ENCODE measurements at places on chromosomes 7 and 10.

DNA sequence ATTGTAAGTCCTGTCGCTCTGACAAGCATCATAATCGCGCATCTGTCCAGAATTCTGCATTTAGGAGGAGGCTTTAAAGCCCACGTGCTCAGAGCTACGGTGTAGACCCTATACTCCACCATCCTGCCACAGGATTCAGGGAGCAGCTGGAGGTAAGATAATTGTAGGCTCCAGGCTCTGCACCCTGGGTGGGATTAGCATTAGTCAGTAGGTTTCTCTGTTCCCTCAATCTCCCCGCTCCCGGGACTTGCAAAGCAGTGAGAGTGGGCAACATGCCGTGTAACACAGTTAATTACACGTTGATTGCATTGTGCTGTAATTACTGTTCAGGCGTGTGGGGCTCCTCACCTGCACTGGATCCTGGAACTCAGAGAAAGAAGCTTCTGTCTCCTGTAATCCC, 89.3 kb upstream of the CUX1 start:
- no peak for DNase-seq

DNA sequence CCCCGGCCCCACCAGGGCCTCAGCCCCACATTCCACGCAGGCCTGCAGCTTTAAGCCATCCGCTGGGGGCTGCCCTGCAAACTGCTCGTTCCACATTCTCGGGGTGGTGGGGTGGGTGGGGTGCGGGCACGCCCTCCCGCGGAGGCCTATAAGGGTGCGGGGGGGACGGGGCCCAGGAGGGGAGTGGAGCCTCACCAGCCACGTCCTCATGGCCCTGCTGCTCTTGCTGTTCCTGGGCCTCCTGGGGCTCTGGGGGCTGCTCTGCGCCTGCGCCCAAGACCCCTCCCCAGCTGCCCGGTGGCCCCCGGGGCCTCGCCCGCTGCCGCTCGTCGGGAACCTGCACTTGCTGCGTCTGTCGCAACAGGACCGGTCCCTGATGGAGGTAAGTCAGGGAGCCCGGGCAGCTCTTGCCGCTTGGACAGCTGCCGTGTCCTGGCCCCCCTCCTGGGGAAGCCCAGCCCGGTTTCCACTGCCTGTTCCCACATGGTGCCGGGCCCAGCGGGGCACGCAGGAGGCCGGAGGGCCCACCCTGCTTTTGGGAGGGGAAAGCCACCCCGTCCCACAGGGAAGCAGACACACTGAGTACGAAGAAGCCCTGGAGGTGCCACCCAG, at the start of gene CYP2W1:
TSS of gene CYP2W1 (plus strand) at position 178 of the 612 bp plus-strand sequence. CDS start at position 209, 31 bp downstream.
- no peak for DNase-seq

DNA sequence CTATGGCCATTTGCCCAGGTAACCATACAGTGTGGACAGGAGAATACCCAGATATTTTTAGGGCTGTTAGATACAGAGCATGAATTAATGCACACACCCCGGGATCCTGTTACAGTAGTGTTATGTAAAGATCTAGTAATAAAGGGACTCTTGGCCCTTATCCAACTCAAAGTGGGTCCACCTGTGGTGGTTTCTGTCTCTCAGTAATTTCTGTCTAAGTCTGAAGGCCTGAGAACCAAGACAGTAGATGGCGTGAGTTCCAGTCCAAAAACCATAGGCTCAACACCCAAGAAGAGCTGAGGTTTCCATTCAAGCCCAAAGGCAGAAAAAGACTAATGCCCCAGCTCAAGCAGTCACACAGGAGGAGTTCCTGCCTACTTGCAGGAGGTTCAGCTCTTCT, 277.7 kb downstream of the ZEB1 start:
- no peak for DNase-seq

DNA sequence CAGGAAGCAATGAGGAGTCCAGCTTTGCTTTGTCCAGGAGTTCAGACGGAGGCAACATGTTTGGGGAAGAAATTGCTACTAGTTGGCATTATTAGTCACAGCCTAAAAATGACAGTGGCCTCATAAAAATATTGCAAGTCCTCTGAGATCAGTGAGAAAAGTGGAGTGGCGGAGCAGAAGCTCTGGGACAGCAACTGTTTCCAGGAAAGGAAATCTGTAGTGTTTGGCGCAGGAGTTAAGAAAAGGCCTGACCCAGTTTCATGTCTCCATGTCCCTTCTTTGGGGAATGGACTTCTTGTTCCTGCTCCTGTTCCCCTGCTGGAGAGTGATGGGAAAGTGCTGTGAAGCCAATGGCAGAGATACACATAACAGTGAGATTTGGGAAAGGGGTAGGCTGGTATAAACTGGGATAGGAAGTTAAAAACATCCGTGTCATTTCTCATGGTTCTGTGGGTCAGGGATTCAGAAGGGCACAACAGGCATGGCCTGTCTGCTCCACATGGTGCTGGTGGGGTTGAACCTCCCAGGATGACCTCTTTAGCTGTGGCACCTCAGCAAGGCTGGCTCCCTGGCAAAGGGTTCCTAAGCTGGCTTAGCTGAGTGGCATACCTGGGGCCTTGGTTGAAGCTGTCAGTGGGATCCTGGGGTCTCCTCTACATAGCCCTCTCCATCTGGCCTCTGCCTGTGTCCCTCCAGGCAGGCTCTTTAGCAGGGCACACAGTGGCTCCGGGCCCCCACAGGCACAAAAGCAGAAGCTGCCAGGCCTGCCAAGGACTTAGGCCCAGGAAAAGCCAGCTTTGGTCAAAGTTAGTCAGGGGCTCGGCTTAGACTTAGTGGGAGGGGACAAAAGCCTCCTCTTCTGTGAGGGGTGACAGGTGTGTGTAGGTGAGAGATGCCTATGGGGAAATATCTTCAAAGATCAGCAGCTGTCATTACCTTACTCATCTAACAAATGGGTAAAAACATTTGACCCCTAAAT, 77.7 kb downstream of the WDFY4 start:
- DNase-seq: no peak

GRCh38 chr7:119943942-119944600, 328.9 kb upstream of the KCND2 start:
- no peak for DNase-seq

DNA sequence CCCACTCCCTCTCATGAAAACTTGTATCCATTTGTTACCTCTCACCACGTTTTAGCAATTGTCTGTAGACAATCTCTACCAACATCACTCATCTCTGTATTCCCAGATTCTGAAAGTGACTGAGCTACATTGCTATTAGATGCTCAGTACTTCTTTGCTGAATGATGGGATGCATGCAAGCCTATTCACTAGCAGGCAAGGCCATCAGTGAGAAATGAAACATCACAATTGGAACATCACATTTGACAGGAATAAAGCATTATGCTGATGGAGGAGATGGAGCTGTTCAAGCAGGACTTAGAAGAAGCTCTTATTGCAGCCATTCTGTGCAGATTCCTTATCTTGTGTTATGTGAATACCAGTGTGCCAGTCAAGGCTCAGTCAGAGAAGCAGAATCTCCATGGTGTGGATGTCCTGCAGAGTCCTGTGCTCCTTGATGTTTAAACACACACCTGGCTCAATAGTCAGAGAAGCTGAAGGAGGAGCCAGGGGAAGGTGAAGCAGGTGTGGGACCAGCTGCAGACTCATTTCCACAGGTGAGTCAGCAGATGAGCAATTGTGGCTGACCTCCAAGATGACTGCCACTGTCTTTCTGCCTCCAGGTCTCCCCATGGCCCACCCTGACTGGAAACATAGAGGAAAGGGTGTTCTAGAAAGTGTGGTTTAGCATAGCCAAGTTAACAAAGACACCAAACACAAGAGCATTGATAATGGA, 965.5 kb downstream of the GRID1 start:
- no peak for DNase-seq

GRCh38 chr7:30091987-30092386, 42.8 kb upstream of the MTURN start:
- no peak for DNase-seq

DNA sequence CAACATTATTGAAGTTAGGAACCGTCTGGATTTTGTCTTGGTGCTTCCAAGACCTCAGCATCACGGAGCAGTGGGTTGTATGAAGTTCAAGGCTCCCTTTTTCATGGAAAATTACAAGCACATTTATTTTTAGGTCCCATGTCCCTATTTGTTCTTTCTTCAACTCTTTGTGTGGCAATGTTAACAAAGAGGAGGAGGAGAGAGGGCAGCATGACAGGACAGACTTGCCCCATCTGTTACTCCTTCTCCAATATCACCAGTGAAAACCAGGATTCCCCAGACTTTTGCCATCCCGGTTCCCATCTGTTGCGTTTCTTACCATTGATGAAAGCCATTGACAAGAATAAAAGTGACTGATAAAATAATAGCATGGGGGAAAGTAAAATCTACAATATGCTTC, 28.6 kb downstream of the EEPD1 start:
- DNase-seq: no peak

GRCh38 chr7:30771880-30772425, 736 bp downstream of the MINDY4 start:
- DNase-seq: no peak

DNA sequence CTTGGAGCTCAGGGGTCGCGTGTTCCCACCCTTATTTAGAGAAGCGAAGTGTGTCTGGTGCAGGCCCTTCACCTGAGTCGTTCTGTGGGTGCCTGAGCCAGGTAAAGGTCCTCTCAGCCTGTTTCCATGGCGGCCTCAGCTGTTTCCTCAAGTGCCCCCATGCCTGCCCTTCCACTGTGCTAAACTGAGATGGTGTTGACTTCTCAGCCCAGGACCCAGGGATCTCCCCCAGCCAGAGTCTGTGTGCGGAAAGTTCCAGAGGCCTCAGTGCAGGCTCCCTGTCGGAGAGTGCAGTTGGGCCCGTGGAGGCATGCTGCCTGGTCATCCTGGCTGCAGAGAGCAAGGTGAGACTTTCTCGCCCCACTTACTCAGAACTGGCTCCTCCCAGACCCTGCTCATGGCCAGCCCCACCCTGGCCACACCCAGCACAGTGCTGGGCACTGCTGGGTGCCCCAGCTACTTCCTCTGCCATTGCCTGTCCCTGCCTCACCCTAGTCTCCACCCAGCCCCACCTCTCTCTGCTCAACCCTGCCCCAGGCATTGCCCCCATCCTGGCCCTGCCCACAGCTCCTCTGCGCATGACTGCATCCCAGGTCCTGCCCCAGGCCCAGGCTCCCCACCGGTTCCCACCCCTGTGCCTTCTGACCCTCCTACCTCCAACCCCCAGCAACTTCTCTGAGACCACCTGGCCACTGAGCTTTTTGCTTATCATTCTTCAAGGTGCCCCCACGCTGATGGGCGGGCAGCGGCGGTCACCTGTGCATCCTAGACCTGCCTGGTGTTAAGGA, 20.3 kb downstream of the NACAD start:
- DNase-seq: no peak

- DNase-seq: no peak
Observed at GRCh38 chr7:139656387-139656786, 121.4 kb downstream of the HIPK2 start.

- DNase-seq: no peak
Observed at GRCh38 chr10:112957640-112958092, 7.6 kb downstream of the TCF7L2 start.

GRCh38 chr10:30422151-30422695, 11.8 kb upstream of the MAP3K8 start:
- DNase-seq: no peak

DNA sequence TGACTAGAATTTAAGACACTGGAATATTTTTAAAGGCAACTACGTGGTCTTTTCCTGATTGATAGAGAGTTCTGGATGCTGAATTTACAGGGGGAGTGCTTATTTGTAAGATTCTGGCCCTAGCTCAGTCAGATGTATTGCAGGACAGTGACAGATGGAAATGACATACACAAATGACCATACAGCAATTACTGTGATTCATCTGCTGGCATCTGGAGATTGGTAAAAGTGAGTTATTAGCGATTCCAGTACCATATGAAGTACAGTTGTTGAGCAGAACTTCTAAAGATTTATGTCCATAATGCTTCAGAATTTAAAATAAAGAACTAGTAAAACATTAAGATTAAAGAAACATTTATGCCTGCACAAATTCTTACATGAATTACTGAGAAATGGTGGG, 243.2 kb downstream of the CRPPA start:
- DNase-seq: no peak

DNA sequence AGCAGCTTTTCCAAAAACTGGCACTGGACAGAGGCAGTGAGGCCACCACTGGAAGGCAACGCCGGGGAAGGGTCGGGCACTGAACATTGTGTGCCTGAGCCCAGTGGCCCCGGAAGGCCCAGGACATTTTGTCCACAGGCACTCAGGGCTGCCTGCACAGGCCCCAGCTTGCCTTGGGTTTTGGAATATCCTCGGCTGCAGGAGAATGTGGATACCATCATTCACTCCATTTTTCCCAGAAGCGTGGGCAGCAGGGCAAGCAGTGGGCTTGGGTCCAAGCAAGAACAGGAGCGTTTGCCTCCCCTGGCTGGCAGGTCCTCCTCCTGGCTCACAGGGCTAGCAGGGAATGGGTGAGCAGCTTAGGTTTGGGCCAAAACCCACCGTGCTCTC, 147.4 kb downstream of the EBF3 start:
- DNase-seq: no peak

DNA sequence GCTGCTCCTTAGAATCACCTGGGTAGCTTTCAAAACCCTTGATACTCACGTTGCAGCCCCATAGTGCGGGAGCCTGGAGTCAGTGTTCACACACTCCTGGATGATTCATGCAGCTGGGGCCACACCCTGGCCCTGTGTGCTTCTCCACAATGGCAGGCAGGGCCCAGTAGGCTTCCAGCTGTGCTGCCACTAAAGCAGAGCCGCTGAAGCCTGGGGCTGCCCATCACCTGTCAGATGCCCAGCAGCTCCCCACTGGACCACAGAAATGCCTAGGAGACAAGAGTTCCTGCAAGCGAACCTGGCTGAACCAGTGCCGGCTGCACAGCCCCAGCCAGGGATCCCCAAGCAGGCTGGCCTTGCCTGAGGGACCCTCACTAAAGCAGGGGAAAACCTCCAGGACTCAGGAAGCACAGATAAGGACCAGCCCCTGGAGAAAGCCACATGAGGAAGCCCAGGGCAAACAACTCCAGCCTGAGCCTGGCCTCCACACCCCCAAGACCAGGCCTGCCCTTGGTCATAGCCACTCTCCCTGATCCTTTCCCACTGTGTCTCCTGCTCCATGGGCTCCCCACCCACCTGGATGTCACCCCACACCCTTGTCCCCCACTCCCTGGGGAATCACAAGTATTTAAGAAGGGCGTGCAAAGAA, 111.9 kb downstream of the GRID1 start:
- no peak for DNase-seq

GRCh38 chr10:8539056-8539455, 484.6 kb downstream of the GATA3 start:
- no peak for DNase-seq

GRCh38 chr7:69596723-69597277, 1.5 kb upstream of the AUTS2 start:
- DNase-seq: no peak

- DNase-seq: no peak
Observed at GRCh38 chr10:58691528-58691927, 178.9 kb downstream of the BICC1 start.

DNA sequence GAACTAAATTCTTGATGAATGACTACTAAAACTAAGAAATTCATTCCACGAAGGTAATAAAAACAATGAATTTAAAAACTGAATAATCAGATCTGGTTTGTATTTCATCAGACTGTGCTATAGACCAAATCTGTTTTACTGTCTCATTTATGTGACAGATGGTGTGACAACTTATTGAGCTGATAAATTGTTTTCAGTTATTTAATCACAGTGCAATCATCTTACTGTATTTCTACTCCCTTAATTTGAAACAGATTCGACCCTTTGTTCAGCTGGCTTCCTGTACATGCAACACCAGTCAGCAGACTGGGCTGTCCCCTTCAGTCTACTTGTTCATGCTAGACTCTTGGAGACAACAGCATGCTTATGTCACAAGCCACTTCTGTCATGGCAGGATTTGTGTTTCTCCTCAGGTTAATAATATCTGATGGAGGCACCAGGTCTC, 150.9 kb downstream of the MBL2 start:
- DNase-seq: no peak
